ENCODE measurements at places on chromosomes 5 and 9.

DNA sequence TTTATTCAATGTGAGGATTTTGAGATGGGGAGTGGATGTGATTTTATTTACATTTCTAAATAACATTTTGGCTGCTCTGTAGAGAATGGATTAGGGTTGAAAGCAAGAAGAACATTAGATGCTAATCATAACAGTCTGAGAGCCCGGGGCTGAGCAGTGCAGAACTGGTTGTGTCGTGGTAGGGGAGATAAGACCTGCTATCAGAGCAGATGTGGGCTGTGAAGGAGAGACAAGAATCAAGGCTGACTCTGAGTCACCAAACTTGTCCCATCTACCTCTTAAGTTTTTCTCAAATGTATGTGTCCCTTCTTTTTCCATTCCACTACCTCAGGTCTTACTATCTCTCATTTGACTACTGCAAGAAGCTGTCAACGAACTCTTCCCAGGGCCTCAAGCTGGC is 35.4 kb upstream of the SLC28A3 start:
- no peak for DNase-seq

DNA sequence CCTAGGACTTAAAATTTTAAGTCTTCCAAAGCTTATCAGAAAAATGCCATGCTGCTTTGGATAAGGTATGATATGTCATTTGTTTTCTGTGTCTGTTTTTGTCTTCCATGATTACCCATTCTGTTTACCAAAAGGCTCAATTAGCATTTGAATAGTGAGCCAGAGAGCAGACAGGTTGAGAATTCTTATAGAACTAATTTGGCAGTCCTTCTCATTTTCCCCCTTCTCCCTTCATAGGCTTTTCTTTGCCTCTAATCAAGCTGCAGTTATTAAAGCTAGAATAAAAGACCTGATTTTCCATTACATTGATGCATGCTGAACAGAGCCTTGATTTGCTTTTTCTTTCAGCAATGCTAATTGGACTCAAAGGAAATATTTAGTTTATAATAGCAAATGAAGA is 993.0 kb downstream of the MAT2B start:
- DNase-seq: no peak

- peak; percentile 51 for DNase-seq
Measured at GRCh38 chr5:171418982-171419687, at the start of gene FGF18. FGF18 (plus strand) TSS chr5:171419647; CDS start chr5:171420200, 553 bp downstream.

DNA sequence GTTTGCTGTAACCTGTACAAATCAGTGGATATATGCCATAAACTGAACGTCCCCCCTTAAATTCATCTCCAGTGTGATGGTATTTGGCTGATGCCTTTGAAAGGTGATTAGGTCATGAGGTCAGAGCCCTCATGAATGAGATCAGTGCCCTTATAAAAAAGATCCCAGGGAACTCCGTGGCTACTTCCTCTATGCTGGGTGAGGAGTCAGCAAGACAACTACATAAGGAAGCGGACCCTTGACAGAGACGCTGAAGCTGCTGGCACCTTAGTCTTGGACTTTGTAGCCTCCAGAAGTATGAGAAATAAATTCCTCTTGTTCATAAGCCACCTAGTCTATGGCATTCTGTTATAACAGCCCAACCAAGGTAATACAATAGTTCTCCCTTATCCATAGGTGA is 215.1 kb upstream of the ZNF608 start:
- DNase-seq: no peak

- no peak for DNase-seq
Measured at GRCh38 chr9:75142202-75142601, 53.9 kb downstream of the OSTF1 start.
